Anterior cingulate cortex (tissue), 58 donors: ENCODE measurements at places on chromosomes 1 and 21.

- no peak for DNase-seq
Measured at GRCh38 chr21:30642564-30642963, at the start of gene KRTAP20-3. Gene KRTAP20-3, plus strand, starts transcription at chr21:30642864.

DNA sequence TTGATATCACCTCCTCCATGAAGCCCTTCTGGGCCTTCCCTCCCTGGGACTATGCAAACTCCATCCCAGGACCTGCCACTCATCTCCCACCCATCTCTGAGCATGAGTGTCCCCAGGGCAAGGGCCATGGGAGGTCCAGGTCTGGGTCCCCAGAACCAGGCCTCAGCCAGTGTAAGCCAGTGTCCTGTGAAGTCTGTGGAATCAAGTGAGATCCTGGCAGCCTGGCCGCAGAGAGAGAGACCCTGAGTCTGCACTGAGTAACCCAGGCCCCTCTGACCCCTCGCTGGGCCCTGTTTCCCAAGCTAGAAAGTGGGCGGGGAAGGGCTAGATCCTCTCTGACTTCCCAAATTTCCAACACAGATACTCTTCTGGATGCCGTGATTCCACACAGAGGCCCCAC, 132.7 kb downstream of the DMRTB1 start:
- DNase-seq: no peak

- no peak for DNase-seq
Measured at GRCh38 chr1:206744683-206745082, 25.9 kb upstream of the IL19 start.

GRCh38 chr1:6534248-6534822, 20.0 kb downstream of the NOL9 start:
- no peak for DNase-seq

GRCh38 chr1:169044296-169044695, 62.2 kb upstream of the ATP1B1 start:
- no peak for DNase-seq

DNA sequence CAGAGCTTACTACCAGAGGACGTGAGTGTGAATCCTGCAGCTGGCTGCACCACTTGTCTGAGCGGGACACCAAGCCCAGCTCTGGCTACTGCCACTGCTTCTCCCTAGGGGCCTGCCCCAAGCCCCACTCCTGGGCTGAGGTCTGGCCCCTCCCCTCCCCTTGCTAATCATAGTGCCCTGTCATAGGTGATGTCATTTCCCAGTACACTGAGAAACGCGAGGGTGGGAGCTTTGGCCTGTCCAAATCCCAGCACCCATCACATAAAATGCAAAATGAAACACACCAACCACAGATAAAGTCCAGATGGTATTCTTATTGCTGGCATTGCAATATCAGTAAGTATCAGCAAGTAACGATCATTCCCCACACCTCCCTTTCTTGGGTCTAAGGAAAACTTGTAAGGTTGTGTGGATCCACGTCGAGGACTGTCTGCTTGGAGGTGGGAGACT, 77.7 kb downstream of the TOMM20 start:
- no peak for DNase-seq

DNA sequence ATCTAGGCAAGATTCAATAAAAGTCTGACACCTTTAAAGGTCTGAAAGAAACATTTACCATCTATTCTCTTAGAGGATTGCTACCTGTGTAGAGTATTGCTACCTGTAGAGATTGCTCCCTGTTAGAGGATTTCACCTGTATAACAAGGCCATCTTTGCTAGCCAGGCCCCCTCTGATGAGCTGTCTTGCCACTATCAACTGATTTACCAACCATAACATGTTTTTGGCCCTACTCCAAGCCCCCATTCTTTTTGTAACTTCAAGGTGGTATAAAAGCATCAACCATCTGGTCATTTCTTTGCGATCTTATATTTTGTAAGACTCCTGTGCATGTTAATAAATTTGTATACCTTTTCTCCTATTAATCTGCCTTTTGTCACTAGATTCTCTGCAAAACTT, 424.7 kb upstream of the CAMK1G start:
- no peak for DNase-seq

DNA sequence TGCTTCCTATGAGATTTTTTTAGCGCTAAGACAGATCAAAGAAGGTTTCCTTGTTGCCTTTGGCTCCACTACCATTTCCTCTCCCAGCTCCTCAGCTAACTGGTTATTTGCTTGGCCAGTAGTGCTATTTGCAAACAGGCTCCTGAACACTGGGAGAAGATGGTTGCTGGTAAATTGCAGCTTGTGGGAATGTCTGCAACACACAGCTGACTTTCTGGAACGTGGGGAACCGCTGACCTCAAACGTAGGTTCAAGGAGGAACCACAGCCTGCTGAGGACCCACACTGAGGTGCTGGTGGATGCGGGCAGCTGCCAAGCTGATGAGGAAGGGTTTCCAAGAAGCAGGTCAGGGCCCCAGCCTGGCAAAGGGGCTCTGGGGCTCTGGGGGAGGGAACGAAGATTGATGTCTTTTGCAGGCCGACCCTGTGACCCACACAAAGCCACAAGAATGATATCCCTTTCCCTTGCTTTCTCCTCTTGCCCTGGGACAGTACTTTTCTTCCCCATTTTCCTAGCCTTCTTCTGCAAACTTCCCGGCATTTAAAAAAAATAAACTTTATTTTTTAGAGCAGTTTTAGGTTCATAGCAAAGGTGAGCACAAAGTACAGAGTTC, 24.8 kb downstream of the GNG4 start:
- DNase-seq: no peak

DNA sequence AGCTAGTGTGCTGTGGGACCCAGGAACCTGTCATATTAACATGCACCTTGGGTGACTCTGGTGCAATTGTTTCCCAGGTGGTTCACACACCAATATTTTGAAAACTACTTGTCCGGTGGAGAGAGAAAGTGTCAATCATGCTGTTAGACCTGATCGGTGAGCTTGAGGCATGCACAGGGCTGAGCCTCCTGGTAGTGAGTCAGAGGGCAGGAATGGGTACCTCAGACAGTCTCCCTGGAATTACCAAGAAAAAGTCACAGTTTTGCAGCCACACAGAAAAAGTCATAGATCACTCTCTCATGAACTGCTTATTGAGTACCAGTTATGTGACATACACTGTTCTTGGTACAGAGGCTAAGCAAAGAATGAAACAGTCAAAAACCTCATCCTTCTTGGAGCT, 140.1 kb upstream of the NFIA start:
- no peak for DNase-seq

- no peak for DNase-seq
Measured at GRCh38 chr1:39317910-39318633, 113.6 kb downstream of the MACF1 start.

DNA sequence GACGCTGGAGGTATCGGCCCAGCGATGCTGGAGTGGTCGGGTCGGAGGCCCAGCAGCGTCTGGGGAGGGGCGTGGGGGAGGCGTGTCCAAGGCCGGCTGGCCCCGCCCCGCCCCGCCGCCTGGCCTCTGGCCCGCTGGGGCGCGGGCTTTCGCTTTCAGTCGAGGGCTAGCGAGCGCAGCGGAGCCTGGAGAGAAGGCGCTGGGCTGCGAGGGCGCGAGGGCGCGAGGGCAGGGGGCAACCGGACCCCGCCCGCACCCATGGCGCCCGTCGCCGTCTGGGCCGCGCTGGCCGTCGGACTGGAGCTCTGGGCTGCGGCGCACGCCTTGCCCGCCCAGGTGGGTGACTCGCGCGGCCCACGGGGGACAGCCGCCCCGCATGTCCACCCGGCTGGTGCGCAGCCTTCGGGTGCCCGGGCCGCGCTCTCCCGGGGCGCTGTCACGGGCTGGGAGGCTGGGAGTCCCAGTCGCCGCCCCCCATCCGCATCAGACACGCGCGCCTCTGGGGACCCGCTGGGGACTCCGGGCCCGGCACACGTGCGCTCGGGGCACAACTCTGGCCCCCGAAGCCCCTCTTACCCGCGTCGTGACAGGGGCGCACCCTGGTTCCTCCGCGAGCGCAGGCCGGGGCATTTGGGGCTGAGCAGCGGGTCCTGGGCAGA, at the start of gene TNFRSF1B:
TNFRSF1B (plus strand) TSS at position 158 of the 659 bp plus-strand sequence; CDS start at position 259, 101 bp downstream.
- DNase-seq: no peak
